ENCODE measurements at places on chromosomes 5 and 9.

DNA sequence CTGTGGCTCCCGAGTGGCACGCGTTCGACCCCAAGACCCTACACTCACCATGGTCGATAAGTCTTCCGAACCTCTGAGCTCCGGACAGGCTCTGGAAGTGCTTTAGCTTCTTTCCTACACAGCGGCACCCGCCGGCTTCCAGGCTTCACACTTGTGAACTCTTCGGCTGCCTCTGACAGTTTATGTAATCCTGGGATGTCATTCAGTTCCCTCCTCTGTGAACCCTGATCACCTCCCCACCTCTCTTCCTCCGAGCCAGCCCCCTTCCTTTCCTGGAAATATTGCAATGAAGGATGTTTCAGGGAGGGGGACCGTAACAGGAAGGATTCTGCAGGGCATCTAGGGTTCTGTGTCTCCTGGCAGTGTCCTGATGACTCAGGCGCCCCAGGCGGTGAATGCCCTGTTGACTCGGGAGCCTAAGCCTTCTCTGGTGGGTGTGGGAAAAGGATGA, at the start of gene CD14:
TSS of gene CD14 (minus strand) at position 155 of the 451 bp plus-strand sequence. CDS start at position 51, 104 bp downstream.
- peak; percentile 25 for DNase-seq

DNA sequence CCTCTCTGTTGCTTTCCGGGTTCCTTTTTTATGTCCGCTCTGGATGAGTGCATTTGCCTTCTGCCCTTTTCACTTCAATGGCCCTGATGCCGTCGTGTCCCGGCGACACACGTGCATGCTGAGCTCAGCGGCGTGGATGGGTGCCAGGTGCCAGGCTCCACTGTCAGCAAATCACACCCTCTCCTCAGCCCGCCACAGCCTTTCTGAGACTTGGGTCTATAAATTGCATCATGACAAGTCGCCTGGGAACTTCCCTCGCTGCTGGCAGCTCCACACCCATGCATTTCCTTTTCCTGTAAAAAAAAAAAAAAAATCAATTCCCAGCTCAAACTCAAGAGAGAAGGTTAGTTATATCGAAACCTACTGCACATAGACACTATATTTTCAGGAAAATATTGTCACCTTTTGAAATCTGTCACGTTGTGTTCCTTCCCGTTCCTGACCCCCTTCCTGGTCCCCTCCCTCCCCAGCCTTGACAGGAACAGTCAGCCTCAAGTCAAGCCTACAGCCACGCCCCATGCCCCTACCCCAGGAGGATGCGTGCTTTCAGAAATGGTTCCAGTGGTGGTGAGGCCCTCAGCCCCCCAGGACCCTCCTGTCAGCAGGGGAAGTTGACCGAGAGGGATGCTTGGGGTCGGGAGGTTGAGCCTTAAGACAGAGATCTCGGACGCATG, 110.3 kb upstream of the PTCH1 start:
- DNase-seq, result no peak

GRCh38 chr9:136051837-136052471, 43.1 kb downstream of the NACC2 start:
- DNase-seq, result peak; percentile 95

DNA sequence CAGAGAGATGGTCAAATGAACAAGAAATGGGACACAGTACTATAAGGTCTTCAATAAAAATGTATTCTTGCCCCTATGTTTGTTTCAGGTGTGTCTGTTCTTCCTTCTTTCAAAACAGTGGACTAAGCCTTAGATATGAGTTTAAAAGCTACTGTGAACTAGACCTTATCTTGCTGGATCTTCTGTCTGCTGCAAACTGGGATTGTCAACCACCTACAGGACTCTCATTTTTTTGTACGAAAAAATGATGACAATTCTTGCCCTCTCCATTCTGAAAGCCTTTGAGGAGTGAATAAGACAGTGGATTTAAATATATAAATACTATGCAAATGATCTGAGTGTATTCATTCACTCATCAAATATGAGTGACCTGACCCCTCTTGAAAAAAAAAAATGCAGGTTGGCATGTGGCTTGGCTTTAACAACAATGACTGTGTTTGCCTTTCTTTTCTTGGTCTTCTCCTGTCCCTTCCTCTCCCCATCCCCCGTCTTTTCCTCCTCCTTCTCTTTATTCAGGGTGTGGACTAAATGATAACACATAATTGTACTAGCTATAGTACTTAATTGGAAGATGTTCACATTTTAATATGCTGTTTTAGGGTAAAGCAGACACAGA, 235.5 kb upstream of the TRIM32 start:
- no peak for DNase-seq

- DNase-seq, result no peak
Measured at GRCh38 chr9:127721391-127721821, 5.5 kb downstream of the TTC16 start.

DNA sequence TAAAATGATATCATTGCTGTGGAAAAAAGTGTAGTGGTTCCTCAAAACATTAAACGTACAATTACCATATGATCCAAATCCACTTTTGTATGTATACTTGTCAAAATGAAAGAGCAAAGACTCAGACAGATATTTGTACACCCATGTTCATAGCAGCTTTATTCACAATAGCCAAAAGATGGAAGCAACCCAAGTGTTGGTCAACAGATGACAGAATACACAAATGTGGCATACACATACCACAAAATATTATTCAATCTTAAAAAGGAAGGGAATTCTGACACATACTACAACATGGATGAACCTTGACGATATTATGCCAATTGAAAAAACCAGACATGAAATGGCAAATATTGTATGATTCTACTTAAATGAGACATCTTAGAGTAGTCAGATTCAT, 524.5 kb upstream of the WWC1 start:
- no peak for DNase-seq

DNA sequence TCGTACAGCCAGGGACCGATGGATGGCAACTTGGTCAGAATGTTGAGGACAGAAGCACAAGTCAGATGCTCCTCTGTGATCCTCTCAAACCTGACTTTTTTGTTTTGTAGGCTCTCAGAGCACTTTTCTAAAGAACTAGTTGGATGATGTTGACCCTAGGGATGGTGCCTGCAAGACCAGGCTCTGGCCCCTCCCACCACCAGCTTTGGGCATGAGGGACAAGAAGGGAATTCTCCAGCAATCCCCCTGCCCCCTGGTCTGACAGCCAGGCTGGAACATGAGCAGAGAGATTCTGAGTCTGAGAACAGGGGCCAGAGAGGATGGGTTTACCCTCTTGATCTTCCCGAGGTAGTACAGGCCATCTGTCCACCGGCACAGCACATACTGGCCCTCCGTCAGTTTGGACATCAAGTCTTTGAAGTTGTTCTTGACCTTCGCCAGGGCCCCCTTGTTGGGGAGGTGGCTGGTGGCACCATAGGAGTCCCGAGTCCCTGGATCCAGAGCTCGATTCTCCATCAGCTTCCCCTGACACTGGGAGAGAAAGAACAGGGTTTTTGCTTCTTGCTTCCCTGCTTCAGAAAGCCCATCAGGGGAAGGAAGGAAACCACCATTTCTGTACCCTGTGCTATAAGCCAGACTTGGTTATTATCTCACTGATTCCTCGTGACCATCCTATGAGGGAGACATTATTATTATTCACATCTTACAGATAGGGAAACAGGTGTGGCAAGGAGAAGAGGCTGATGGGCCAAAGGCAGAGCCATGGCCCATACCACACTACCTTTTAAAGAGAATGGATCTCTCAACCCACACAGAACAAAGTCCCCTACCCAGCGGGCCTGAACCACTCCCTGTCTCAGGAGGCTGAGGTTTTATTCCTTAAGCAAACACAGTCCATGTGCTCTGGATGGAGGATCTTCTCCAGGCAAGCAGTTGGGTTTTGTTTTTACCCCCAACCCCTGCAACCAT, 2.5 kb downstream of the PHF19 start:
- DNase-seq, result no peak

DNA sequence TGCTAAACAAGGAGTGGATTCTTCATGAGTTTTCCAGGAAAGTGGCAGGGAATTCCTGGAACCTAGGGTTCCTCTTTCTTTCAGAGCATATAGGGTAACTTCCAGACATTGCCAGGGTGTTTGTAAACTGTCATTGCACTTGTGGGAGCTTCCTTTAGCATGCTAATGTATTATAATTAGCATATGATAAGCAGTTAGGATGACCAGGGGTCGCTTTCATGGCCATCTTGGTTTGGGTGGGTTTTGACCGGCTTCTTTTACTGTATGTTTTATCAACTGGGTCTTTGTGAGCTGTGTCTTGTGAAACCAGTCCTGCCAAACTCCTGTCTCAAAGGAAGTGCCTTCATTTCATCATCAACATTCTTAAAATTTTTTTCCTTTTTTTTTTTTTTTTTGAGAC, 11.9 kb upstream of the MELK start:
- no peak for DNase-seq

GRCh38 chr9:110081395-110081794, 126.6 kb downstream of the C9orf152 start:
- peak; percentile 66 for DNase-seq

- no peak for DNase-seq
Measured at GRCh38 chr5:4453655-4454054, 686.5 kb upstream of the ADAMTS16 start.

DNA sequence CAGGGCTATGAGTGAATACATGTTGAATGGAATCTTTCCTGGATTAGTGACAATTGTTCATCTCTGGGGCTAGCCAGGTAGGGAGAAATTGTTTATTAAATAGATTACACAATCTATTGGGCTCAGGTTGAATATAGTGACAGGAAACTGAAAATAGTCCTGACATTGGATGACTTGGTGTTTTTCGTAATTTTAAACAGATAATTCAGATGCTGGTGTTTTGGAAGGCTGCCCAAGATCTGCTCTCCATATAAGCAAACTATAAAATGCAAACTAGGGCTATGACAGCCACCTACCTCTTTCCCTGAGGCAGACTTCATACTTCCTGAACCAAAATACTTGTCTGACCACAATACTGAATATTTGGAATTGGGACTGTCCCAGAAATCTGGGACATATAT, 99.1 kb downstream of the ENC1 start:
- DNase-seq, result no peak

DNA sequence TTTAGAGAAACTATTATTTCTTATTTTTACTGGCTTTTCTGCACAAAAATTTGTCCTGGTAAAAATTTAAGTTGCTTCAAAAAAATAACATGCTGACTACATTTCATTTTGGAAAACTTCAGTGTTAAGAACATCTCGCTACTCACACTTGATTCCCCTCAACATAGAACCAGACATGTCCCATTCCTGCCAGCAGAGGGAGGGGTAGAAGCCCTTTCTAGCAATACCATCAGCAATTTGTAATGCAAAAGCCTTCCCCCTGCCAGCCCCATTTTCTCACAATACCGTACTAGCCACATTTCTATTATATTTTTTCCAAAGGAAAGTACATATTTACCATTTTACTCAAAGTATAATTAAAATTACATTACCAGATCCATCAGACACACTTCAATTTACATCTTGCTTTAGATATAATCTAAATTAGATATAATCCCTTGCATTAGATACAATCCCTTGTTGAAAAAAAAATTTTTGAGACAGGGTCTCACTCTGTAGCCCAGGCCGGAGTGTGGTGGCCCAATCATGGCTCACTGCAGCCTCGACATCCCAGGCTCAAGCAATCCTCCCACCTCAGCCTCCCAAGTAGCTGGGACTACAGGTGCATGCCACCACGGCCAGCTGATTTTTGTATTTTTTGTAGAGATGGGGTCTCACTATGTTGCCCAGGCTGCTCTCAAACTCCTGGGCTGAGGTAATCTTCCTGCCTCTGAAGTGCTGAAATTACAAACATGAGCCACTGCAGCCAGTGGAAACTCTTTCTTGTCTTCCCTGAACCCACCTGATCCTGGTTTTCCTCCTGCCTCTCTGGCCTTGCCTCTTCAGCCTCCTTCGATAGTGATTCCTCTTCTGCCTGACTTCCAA, 39.6 kb upstream of the IDNK start:
- no peak for DNase-seq

GRCh38 chr9:20340511-20340861, 281.8 kb downstream of the MLLT3 start:
- no peak for DNase-seq

DNA sequence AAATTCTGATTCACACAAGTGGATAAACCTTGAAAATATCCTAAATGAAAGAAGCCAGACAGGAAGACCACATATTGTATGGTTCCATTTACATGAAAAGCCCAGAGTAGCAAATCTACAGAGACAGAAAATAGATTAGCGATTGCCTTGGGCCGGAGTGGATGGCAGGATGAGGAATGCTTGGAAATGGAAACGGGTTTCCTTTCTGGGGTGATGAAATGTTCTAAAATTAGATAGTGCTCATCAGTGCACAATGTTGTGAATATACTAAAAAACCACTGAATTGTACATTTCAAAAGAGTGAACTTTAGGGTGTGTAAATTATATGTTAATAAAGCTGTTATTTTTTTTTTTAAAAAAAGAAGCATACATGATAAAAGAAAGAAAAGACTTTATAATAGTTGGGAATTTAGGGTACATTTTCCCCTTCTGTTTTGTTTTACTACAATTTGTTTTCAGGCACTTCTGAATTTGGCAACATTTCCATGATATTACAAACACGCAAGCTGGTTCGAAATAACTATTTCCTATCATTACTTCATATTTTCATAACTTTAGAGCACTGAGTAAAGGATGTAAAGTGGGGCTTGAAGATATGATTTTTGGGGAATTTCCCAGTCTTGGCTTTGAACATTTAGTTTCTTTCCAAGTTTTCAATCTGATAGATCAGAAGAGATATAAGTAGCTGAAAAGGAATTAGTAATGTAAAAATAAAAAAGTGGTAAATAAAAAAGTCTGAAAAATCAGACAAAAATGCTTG, 23.9 kb downstream of the SLC35A4 start:
- no peak for DNase-seq

GRCh38 chr5:138054847-138055558, 22.1 kb upstream of the FAM13B start:
- no peak for DNase-seq

GRCh38 chr9:90974643-90975245, 173.1 kb downstream of the SYK start:
- no peak for DNase-seq

GRCh38 chr9:14106699-14107098, 207.2 kb downstream of the NFIB start:
- DNase-seq, result no peak

DNA sequence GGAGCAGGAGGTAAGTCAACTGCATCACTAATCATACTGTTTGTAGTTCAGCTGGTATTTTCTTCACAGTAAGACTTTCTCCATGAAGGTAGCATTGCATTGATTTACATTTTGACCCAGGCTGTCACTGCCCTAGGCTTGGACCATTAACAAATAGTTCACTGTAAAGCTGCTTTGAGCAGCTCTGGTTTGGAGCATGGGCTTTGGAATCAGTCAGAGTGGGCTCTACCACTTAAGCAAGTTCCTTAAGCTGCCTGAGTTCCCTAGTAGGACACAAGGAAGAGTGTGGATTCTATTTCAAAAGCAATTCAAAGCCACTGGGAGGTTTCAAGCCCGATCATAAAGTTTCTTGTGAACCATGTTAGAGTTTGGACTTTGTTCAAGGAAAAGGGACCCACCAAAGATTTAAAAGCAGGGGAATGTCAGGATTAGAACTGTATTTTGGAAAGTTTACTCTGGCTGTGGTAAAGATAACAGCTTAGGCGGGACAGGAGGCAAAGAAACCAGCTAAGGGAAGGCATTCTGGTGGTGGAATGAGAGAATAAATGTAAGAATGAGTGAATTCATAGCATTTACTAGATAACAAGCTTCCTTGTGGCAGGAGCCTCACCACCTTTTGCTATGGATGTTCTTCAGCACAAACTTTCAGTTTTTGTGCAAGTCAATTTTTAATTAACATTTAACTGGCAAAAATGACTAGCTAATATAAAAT, 12.3 kb upstream of the PANK3 start:
- no peak for DNase-seq

- peak; percentile 75 for DNase-seq
Measured at GRCh38 chr9:79256691-79257213, 315.0 kb upstream of the TLE4 start.

GRCh38 chr5:159552751-159553150, 222.5 kb upstream of the IL12B start:
- peak; percentile 28 for DNase-seq

GRCh38 chr9:137402746-137403145, 20.2 kb downstream of the EXD3 start:
- no peak for DNase-seq
